Activated CD8-positive, alpha-beta memory T cell treated with anti-CD3 and anti-CD28 coated beads for 1 hour (primary cell): ENCODE measurements at places on chromosomes 7 and 10.
A peak's percentile ranks its signal among the peaks of the same experiment; 100 is the strongest.

DNA sequence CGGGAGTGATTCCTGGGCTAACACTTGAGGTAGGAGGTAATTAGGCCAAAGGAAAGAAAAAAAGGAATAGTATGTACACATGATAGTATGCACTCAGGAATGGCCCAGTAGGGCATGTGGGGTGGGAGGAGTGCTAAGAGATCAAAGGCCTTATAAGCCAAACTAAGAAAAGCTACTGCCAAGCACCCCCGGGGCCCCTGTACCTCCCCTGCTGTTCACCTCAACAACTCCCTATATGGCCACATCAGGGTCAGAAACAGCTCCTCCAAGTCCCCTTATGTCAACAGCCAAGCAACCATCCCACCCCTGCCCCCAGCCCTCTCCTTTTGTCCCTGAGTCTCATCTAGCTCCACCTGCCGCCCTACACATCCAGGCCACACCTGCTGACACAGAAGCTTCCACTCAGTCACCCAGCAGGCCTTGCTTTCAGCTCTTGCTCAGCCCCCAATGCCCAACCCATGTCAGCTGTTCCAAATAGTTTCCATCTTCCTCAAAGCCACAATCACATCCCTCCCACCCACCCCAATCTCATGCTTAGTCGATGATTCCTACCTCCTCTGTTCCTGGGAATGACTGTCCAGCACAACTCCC, 80.2 kb downstream of the SORBS1 start:
- DNase-seq: no peak

DNA sequence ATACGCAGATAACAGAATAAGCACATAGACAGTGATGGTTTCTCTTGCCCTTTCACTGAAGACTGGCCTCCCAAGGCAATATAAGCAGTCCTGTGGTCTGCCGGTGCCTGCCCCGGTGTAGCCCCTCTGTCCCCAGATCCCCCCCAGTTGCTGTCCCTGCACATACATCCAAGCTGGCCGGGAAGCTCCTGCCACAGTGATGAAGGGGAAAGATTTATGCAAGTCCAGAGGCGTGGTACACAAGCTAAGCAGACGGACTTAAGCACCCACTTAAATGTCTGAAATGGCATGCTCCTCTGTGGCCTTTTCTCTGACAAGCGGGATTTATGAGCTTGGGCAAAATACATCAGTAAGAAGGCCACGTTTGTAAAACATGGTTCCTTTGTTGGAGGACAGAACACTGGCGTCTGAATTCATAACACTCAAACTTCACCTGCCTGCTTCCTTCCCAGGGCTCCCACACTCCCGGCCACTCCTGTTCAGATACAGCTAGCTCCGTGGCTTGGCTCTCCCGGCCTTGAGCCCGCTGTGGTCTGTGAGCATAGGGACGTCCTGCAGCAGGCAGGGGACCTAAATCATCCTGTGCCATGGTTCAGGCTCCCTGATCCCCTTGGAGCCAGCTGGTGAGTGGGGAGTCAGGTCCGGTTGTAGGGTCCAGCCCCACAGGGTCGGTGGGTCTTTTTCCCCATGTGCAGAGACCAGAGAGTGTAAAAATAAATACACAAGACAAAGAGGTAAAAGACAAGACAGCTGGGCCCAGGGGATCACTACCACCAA, 61.7 kb upstream of the PPP2R2D start:
- no peak for DNase-seq

DNA sequence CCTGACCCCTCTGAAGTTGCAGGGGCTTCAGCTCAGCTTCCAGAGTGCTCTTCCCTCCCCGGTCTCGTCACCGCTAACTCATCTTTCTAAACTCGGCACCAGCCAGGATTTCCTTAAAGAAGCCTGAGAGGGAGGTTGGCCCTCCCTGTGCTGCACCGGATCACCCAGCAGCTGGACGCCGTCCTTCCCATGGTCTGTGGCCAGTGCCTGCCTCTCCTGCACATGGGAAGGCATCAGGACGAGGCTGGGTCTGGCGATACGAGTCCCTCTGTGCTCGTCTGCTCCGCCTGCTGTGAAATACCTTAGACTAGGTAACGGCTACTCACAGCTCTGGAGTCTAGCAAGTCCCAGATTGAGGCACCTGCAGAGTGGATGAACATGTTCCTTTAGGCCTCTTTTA, 179.1 kb downstream of the ZMYND11 start:
- no peak for DNase-seq

GRCh38 chr10:109773288-109774120, 149.8 kb downstream of the XPNPEP1 start:
- no peak for DNase-seq

DNA sequence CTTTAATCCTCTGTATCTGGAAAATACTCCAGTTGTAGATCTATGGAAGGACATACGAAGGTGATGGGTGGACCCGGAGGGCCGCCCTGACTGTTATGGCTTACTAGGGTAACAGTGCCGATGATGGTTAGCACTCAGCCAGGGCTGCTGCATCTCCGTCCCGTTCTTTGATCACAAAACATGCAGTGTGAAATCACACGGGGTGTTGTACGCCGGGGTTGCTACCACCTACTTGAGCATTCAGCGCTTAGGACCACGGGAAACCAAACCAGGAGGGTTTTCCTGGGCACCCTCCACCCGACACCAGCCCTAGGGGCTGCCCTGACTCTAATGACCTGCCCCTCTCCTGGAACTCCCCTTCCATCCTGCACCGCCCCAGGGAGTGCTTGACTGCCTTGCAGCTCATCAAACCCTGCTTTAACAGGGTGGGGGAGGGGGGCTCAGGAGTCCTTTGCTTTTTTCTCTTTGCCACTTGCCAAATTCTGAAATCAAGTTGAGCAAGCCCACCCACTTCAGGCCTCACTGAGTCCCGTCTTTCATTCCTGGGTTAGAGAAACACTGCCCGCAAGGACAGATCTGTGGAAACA, 20.4 kb downstream of the ZNF775 start:
- DNase-seq: no peak

- no peak for DNase-seq
Observed at GRCh38 chr10:5484205-5484604, 15.2 kb downstream of the CALML5 start.

DNA sequence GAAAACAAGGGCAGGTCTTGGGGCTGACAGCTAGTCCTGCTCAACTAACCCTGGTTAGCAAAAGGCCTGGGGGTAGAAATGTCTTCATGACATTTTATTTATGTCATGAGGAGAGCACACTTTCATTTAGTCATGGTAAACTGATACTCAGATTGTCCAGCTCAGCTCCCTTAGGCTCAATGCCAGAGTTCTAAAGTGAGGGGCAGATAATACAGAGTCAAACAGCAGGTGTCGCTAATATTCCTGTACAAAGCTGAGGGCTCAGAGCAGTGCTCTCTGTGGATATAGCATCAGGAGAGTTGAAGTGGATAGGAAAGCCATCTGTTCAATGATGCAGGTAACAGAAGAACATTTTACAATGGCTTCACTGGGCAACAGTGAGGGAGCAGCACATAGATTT, 26.8 kb upstream of the CALCR start:
- DNase-seq: no peak

DNA sequence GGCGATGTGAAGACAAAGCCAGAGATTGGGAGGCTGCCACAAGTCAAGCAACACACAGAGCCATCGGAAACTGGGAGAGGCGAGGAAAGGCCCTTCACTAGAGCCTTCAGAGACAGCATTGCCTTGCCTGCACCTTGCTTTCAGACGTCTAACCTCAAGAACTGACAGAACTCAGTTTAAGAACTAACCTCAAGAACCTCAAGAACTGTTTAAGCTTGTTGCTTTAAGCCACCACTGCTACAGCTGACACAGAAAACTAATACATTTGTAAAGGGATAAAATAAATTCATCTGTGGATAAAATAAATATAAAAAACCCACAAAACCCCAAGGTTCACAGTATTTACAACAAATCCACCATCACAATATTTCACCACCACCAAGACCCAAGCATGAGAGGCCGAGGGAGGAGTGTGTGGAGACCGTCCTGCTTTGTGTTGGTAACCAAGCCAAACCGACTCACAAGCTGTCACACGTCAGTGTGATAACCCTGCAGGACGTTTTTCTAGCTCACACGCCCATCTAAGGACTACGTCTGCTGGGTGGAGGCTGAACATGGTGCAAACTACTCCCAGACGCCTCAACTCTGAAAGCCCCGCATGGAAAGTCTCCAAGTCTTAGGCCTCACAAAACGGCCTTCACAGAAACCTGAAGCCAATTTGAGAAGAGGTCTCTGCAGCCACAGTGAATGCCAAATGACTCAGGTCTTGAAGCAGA, 116.8 kb downstream of the ABLIM1 start:
- peak; percentile 64 for DNase-seq

GRCh38 chr7:35604595-35604994, 90.3 kb downstream of the HERPUD2 start:
- no peak for DNase-seq

DNA sequence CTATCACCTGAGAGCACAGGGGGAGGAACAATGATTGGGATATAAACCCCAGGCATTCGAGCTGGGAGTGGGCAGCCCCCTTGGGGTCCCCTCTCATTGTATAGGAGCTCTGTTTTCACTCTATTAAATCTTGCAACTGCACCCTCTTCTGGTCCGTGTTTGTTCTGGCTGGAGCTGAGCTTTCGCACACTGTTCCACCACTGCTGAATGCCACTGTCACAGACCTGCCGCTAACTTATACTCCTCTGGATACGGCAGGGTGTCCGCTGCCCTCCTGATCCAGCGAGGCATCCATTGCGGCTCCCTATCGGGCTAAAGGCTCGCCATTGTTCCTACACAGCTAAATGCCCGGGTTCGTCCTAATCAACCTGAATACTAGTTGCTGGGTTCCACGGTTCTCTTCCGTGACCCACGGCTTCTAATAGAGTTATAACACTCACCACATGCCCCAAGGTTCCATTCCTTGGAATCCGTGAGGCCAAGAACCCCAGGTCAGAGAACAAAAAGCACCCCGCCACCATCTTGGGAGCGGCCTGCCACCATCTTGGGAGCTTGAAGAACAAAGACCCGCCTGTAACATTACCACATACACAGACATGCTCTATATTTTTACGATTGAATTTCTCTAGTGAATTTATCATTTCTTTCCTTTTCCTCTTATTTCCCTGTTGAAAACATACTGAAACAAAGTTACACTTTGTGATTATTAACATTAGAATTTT, 9.0 kb downstream of the ZWINT start:
- no peak for DNase-seq

DNA sequence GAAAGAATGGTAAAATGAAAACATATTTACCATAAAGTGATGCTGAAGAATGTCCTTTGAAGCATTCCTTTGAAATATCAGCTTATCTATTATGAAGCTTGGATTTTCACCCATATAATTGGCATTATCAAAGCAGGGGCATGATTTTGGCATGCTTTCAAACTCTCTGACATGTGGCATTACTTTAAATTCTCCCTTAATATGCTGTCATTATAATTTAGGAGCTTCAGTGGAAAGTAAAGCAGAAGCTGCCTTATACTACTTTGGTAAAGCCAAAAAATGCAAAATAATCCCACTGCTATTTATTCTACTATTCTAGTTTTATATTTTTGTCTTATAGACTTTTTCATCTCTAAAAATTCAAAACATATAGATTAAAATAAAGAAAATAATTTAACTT, 28.0 kb upstream of the HIBADH start:
- DNase-seq: no peak

DNA sequence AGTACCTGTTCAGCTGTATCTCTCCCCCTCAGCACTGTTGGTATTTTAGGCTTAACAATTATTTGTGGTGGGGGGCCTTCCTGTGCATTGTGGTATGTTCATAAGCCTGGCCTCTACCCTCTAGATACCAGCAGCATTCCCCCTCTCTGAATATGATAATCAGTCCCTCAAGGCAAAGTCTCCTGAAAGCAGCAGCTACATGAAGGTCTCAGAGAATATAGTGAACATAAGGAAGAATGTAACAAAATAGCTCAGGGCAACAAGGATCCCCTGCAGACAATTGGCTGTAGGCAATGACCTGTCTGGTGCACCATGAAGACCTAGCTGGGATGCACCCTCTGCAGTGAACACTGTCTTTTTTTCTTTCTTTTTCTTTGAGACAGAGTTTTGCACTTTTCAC, 86.4 kb downstream of the CTBP2 start:
- no peak for DNase-seq

GRCh38 chr7:50826371-50827172, 43.9 kb upstream of the GRB10 start:
- DNase-seq: no peak

GRCh38 chr7:117803476-117803875, 69.8 kb downstream of the CTTNBP2 start:
- DNase-seq: no peak

- no peak for DNase-seq
Observed at GRCh38 chr7:3668743-3669142, 367.7 kb downstream of the SDK1 start.

DNA sequence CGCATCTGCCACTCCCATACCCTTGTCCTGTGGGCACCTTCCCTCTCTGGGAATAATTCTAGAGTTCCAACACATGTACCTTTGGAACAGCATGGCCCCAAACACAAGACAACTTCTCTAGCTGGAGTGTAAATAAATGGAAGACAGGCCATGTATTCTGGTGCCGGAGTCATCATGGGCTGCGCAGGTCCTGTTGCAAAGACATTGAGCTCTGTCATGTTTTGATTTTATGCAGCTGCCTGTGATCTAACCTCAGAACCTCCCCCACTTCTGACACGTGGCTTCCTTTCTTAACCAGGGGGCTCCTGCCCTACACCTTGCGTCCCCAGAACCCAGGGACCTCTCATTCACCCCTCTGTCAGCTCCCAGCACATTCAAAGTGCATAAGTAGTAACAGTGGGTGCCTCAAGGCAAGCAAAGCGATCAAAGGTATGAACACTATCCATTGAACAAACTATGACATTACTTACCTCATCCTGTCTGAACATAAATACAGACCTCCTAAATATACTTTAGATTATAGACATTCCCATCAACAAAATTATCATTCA, 219.9 kb downstream of the FGFR2 start:
- DNase-seq: no peak

DNA sequence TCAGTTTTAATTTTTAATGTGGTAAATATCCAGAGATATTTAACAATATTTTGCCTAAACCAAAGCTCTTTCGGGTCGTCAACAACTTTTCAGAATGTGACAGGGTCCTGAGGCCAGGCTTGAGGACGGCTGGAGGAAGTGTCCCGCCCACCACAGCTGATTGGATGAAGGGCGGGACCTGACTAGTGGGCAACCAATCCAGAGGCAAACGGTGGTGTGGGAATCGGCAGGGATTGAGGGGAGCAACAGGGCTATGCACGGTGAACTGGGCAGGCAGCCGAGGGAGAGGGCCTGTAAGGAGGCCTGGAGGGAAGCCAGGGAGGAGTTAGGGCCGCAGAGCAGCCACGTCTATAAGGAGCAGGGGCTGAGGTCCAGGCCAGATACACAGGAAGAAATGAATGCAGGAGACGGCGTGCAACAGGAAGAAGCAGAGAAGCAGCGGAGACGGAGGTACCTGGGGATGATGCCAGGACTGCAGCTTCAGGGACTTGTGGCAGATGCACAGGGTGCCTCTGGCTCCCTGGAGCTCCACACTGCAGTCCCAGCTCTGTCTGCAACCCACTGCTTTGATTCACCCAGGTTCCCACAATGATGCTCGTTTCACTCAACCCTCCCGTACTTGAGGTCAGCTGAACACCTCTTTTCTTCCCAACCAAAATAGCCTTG, 46.1 kb upstream of the ZMIZ1 start:
- DNase-seq: no peak

- DNase-seq: no peak
Observed at GRCh38 chr10:88253622-88254021, 329.5 kb downstream of the RNLS start.
